Activated naive CD4-positive, alpha-beta T cell treated with Interleukin-2 at 50 U/mL for 16 hours (primary cell): ENCODE measurements at places on chromosomes 3 and 15.

GRCh38 chr3:12753275-12754028 lies 5.6 kb downstream of the TMEM40 start:
- DNase-seq = no peak

DNA sequence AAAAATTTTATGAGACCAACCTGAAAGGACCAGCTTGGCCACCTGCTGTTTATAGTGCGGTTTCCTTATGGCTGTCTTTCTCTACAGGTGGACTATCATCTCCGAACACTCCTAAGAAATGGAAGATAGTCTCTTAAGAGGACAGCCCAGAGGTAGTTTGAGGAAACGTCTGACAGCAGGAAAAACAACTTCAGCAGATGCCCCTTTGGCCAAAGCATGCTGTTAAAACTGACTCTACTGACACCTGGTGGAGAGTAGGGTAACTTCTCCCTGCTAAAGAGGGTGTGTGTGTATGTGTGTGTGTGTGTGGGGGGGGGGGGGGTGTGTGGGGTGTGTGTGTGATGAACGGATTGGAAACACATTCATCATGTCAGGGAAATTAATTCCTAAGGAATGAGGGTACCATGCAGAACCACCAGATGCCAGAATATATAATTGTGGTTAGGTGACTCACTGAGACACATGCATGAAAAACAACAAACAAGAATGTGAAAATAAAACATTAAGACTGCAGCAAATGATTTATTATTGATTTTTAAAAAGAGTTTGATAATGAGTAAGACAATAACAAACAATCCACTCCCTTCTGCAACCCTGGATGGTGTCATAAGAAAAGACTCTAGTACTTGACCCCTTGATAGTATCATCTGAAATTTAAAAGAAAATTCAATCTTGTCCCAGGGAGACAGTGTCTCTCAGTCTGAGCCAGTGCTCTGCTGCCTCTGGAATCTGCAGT lies 256.5 kb downstream of the THRB start:
- peak; percentile 3 for DNase-seq

DNA sequence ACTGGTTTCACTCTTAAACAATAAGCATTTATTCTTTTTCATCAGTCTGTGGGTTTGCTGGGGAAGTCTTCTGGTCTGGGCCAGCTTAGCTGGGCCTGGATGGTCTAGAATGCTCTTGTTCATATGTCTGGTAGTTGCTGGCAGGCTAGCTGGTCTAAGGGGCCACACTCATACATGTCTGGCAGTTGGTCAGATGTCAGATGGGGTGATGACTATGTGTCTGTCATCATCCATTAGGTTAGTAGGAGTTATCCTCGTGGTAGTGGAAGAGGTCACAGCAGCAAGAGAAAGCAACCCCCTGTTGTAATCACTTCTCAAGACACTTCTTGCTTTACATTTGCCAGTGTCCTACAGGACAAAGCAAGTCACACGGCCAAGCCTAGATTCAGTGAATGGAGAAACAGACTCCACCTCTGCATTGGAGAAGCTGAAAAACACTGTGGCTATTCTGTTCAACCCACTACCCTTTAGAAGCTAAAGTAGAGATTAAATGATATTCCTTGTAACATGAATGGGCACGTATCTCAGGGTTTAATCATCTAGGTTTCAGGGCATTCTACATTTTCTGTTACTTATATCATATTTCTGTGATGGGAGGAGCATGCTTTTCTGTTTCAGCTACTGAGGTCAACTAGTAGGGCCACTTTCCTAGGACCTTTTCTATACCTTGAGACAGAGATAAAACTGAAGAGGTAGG lies 5.5 kb upstream of the ARID3B start:
- no peak for DNase-seq

- DNase-seq = no peak
Measured at GRCh38 chr3:22284559-22284958, 533.5 kb upstream of the ZNF385D start.

- no peak for DNase-seq
Measured at GRCh38 chr3:182094321-182094720, 382.6 kb downstream of the SOX2 start.

- no peak for DNase-seq
Measured at GRCh38 chr15:37880009-37880834, 54.2 kb upstream of the TMCO5A start.

GRCh38 chr15:71660501-71660900 lies 149.9 kb upstream of the NR2E3 start:
- no peak for DNase-seq

DNA sequence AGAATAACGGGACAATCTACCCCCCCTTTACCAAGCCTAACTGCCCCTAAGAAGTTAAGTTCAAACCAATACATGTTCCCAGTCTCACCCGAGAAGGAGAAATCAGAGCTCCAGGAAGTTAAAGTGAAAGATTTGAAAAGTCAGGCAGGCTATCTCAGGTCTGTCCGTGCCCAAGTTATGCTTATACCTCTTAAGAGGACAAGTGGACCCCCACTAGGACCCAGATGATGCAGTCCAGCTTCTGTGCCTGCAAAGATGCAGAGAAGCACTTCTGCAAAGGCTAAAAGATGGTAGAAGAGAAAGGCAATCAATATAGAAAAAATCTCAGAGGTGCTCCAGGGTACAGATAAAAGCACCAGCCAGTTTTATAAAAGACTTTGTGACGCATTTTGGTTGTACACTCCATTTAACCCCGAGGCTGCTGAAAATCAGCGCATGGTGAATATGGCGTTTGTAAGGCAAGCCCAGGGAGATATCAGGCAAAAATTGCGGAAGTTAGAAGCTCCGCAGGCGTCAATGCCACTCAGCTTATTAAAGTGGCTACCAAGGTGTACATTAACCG lies 9.8 kb upstream of the SLC9C1 start:
- no peak for DNase-seq

DNA sequence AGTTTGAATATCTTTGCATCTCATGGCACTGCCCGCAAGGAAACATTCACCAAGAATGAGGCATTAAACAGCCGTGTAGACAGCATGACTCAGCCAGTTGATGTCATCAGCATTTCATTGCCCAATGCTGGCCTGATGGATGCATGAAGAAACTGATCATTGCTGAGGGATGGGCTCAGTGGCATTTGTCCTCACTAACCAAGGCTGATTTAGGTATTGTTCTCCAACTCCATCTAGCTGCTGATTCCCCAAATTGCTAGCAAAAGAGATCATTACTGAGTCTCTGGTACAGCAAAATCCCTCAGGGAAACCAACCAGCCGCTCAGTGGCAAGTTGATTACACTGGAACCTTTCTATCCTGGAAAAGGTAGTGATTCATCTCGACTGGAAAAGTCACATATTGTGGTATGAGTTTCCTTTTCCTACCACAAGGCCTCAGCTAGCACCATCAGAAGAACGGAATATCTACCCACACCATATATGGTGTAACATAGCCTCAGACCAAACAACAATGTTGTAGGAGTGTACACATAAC lies 186.5 kb upstream of the GAP43 start:
- DNase-seq = no peak

GRCh38 chr3:20646425-20646824 lies 460.4 kb upstream of the SGO1 start:
- no peak for DNase-seq

- no peak for DNase-seq
Measured at GRCh38 chr15:33468740-33469139, 158.0 kb downstream of the RYR3 start.

DNA sequence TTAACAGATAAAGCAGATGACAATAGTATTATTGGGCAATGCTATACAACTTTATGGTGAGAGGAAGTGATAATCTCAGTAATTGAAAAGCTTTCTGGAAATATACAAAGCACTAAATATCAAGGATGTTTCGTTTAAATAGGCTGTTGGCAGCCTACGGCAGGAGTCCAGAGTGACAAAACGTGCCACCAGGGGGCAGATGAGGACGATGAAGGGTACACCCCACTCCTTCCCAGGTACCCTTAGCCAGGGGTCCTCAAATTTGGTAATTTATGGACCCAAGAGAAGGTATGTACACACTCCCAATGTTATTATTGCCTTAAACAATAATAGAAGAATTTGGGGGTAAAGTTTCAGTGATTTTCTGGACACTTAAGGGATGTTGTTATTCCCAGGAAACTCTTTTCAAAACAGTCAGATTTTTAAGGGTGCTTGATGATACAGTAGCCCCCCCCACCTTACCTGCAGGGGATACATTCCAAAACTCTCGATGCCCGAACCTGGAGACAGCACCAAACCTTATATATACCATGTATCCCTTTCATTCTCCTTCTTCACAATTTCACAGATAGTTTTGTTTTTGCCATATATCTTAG lies 1.4 kb upstream of the MAGEL2 start:
- DNase-seq = no peak

DNA sequence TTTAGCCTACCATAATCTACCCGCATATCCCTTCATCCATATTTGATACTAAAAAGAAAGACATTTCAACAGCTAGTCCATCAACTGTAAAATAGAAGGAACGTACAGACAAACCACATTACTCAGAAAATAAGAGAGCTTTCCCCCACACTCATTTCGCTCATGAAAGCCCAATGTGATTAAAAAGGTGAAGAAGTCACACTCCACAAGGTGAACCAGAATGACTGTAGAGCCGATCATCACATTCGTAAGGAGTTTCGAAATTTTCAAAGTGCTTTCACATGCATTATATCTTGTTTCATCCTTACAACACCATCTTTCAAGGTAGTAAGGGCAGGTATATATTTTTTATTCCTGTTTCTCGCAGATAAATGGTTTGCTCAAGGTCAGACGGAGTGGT lies 225.3 kb downstream of the FOXP1 start:
- no peak for DNase-seq

DNA sequence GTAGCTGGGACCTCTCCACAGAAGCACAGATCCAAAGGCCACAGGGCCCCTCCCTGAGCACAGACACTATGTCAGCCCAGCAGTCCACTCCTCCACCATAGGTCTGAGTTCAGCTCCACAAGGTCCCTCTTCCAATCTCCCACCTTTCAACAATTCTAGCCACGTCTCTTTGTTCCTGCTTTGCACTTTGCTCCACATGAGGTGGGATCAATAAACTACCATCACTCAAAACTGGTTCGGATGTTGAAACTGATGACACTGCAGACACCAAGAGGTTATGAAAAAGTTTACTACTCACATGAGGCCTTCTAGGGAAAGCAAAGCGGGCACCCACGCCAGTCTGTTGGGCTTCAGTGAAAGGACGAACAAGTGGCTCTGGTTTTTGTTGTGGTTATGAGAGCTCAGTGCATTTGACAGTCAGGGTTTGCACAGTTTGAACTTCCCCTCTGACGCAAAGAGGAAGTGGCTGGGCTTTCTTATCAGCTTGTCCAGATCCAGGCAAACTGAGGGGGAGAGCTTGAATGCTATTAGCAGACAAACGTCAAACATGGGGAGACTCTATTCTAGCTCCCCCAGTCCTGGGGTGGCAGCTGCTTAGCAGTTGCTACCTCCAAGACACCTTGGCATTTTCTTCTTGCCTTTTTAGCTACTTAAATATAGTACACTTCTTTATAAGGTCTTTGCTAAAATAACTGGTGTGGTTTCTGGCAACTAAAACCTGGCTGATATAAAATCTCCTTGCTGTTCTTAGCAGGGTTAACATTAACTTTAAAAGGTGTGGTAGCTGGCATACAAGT lies 37.8 kb downstream of the ZNF445 start:
- peak; percentile 68 for DNase-seq

- DNase-seq = no peak
Measured at GRCh38 chr3:147397875-147398812, 8.2 kb downstream of the ZIC4 start.

- DNase-seq = no peak
Measured at GRCh38 chr15:98689431-98689861, 41.1 kb downstream of the IGF1R start.

GRCh38 chr15:100332231-100332630 lies 9.5 kb downstream of the ADAMTS17 start:
- no peak for DNase-seq

GRCh38 chr3:182802413-182803390 lies 9.4 kb downstream of the ATP11B start:
- DNase-seq = no peak

- DNase-seq = no peak
Measured at GRCh38 chr15:39786447-39787056, 3.9 kb upstream of the FSIP1 start.

DNA sequence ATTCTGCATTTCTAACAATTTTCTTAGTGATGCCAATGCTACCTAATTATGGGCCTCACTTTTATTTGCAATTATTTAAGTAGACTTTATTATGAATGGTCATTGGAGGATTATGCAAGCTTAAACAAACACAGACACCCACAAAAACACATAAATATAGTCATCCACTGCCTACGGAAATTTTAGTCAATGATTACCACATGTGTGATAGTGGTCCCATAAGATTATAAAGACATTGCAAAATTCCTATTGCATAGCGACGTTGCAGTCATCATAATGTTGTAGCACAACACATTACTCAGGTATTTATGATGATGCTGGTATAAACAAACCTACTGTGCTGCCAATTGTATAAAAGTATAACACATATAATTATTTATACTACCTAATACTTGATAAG lies 247.8 kb upstream of the ALCAM start:
- DNase-seq = no peak

DNA sequence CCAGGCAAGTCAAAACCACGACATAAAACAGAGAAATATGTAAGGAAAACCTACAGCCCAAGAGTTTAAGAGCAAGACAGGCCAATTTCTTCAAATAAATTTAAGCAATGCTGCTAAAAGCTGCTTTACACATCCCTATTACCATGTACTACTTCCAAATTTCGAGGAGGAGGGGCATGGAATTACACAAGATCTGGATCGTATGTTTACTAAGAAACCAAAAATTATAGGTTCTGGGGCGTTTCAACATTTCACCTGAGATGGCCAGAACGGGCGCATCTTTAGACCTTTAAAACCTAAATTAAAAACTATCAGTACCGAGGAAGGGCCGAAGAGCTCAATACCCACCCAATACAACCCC lies 664 bp upstream of the NR2C2 start:
- DNase-seq = no peak

DNA sequence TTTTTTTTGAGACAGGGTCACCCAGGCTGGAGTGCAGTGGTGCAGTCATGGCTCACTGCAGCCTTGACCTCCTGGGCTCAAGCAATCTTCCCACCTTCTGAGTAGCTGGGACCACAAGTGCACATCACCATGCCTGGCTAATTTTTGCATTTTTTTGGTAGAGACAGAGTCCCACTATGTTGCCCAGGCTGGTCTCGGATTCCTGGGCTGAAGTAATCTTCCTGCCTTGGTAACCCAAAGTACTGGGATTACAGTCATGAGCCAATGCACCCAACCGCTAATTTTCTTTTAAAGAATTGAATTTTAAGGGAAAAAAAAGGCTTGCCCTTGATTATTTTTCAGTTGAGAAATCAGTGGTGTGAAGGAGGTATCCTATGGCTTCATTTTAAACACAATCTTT lies 334.0 kb downstream of the SOX2 start:
- DNase-seq = no peak

- no peak for DNase-seq
Measured at GRCh38 chr15:60519218-60519617, 40.3 kb upstream of the ICE2 start.

GRCh38 chr3:99711351-99711750 lies 73.0 kb downstream of the COL8A1 start:
- DNase-seq = no peak

- DNase-seq = no peak
Measured at GRCh38 chr3:156187146-156187769, 66.9 kb downstream of the KCNAB1 start.
